Lower lobe of right lung (tissue), 2 donors: ENCODE measurements at places on chromosomes 3 and 15. TPM values are rescaled to one million over a fixed set of nuclear protein-coding genes. Genes with fewer than 3 reads are reported as not detected.

The HACL1 gene
- total RNA-seq: 21.2 TPM

The OR5K2 gene
- not detected for total RNA-seq

- no peak overlapping the region for H3K4me3 ChIP-seq
- H3K27ac ChIP-seq: no peak overlapping the region
- no peaks in the 10 kb centered on the region for H3K27me3 ChIP-seq
- no peaks in the 10 kb centered on the region for H3K36me3 ChIP-seq
- DNase-seq: no peak
- no peaks in the 10 kb centered on the region for H3K4me1 ChIP-seq
Measured at GRCh38 chr3:167559924-167560323, 86.1 kb upstream of the SERPINI2 start.

GRCh38 chr3:69900331-69900730 lies 99.2 kb upstream of the SAMMSON start:
- H3K27me3 ChIP-seq: no peaks in the 10 kb centered on the region
- H3K27ac ChIP-seq: no peak overlapping the region
- no peaks in the 10 kb centered on the region for H3K4me1 ChIP-seq
- no peaks in the 10 kb centered on the region for H3K36me3 ChIP-seq

DNA sequence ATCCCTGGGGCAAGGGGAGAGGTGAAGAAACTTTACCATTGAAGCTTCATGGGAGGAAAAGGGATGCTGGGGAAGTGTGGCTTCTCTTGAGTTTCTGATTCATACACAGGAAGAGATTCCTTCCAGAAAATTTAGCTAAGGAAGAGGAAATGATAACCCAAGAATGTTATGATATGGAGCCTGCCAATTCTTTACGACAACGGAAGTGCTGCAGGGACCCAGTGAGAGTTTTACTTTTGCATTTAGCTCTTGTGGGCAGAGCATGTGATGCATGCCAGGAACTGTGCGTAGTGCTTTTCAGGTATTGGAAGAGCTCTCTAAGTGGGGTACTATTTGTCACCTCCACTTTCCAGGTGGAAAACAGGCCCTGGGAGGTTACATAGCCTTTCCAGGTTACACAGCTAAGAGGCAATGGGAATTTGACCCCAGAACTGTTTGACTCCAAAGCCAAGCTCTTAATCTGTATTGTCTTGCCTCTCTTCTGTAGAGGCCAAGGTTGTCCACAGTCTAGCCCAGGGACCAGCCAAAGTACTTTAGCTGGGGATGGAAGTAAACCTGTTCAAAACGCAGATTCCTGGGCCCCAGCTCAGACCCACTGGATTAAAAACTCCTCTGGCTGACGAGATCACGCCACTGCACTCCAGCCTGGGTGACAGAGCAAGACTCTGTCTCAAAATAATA lies 23.0 kb downstream of the CMTM7 start:
- no peak overlapping the region for H3K4me3 ChIP-seq
- peak overlapping the region; percentile 61 for H3K27ac ChIP-seq
- no peak for DNase-seq
- no peaks in the 10 kb centered on the region for H3K36me3 ChIP-seq
- H3K27me3 ChIP-seq: no peaks in the 10 kb centered on the region
- H3K4me1 ChIP-seq: peaks cover 39% of the 10 kb centered on the region

DNA sequence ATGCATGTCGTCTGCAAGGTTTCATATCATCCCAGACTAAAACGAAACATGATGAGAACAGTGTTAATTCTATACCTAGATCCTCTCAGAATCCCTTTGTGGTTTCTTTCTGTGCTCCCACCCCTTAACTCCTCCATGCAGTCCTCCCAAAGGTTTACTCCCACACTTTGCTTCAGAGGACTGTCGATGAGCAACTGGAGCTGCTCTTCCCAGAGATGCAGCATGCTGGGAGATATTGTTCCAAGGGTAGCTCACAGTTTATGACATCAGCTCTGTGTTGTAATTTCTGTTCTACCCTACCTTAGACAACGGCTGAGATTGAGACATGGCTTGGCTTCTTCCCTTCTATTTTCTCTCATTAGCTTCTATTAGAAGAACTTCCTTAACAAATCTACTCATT lies 313.0 kb upstream of the COL8A1 start:
- no peak for DNase-seq
- H3K27ac ChIP-seq: no peak overlapping the region
- no peak overlapping the region for H3K4me3 ChIP-seq
- H3K4me1 ChIP-seq: no peaks in the 10 kb centered on the region
- H3K36me3 ChIP-seq: no peaks in the 10 kb centered on the region

DNA sequence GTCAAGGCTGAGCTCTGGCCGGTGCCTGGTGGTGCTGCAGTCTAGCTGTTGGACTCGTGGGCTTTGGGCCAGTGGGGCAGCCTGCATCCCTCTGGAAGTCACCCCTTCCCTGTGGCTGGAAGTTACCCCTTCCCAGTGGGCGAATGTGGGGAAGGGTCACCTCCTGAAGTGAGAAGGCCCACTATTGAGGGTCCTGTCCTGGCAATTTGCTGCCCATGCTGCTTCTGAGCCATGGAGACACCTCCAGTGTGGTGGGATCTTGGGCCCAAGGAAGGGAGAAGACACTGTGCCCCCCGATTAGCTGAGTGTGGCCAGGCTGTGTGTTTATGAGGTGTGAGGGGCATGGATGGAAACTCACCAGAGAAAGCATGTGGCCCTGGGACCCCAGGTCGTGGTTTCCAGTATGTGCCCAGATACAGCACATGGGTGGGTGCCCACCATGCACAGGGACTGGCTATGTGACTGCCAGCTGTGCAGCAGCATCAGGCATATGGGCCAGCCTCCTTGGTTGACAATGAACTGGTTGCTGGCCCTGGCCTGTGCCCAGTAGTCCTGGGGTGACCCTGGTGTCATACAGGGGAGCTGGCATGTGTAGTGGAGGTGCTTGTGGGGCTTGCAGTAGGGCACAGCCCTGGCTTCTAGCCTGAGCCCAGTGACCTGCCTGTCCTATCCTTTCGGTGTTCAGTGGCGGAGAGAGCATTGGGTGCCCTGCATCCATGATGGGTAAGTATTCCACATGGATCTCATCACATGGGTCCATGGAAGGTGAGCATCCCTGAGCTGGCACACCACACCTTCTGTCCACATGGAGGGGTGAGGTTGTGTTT lies 221.2 kb downstream of the SNRPN start:
- no peaks in the 10 kb centered on the region for H3K27me3 ChIP-seq
- H3K27ac ChIP-seq: no peak overlapping the region
- no peaks in the 10 kb centered on the region for H3K4me1 ChIP-seq
- no peaks in the 10 kb centered on the region for H3K36me3 ChIP-seq
- no peak overlapping the region for H3K4me3 ChIP-seq

GRCh38 chr3:193590088-193590856 lies 2.7 kb upstream of the OPA1 start:
- no peaks in the 10 kb centered on the region for H3K36me3 ChIP-seq
- H3K4me1 ChIP-seq: peaks cover 21% of the 10 kb centered on the region
- H3K27me3 ChIP-seq: no peaks in the 10 kb centered on the region
- DNase-seq: no peak

- H3K27me3 ChIP-seq: no peaks in the 10 kb centered on the region
- peaks cover 4% of the 10 kb centered on the region for H3K36me3 ChIP-seq
- H3K4me1 ChIP-seq: peaks cover 48% of the 10 kb centered on the region
- peak overlapping the region; percentile 77 for H3K27ac ChIP-seq
- peak; percentile 73 for DNase-seq
Measured at GRCh38 chr15:63969652-63970421, 76.4 kb downstream of the DAPK2 start.

- no peaks in the 10 kb centered on the region for H3K27me3 ChIP-seq
- H3K4me1 ChIP-seq: peaks cover 16% of the 10 kb centered on the region
- H3K4me3 ChIP-seq: no peak overlapping the region
- no peaks in the 10 kb centered on the region for H3K36me3 ChIP-seq
- H3K27ac ChIP-seq: no peak overlapping the region
Measured at GRCh38 chr3:61252836-61253235, 1.6 kb upstream of the FHIT start.

- no peak overlapping the region for H3K4me3 ChIP-seq
- H3K27me3 ChIP-seq: no peaks in the 10 kb centered on the region
- no peak for DNase-seq
Measured at GRCh38 chr3:11254876-11255275, 17.3 kb upstream of the ATG7 start.

GRCh38 chr3:106826791-106827311 lies 550.4 kb upstream of the CCDC54 start:
- no peaks in the 10 kb centered on the region for H3K4me1 ChIP-seq
- H3K27ac ChIP-seq: no peak overlapping the region
- DNase-seq: no peak
- H3K27me3 ChIP-seq: no peaks in the 10 kb centered on the region
- no peak overlapping the region for H3K4me3 ChIP-seq

DNA sequence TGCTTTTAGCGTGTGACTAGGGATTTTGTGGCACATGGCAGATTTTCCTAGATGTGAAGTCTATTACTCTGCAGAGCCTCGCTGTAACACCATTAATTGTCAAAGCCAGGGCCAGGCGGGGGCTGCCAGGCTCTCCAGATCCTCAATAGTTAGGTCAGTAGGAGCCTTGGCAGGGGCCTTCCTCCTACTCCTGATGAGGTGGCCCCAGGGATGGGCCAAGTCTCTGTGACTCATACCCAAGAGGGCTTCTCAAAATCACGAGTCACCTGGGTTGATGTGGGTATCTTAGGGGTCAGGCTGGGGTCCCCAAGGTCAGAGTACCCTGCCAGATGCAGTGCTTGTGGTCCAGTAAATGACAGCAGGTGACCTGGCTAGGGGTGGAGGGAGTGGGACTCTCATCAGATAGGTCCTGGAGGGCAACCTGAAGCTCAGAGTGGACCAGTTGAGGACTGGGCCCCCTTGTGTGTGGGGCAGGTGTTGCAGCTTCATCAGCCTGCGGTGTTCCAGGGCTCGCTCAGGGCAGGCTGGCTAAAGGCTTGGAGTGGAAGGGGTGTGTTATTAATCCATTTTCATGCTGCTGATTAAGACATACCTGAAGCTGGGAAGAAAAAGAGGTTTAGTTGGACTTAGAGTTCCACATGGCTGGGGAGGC lies 88.5 kb upstream of the MYZAP start:
- DNase-seq: no peak
- H3K27ac ChIP-seq: no peak overlapping the region
- H3K36me3 ChIP-seq: no peaks in the 10 kb centered on the region
- no peaks in the 10 kb centered on the region for H3K27me3 ChIP-seq

- H3K4me3 ChIP-seq: no peak overlapping the region
- DNase-seq: no peak
- no peak overlapping the region for H3K27ac ChIP-seq
Measured at GRCh38 chr3:55042591-55042990, 114.7 kb upstream of the LRTM1 start.

GRCh38 chr15:90187257-90187868 lies 13.8 kb upstream of the SEMA4B start:
- DNase-seq: no peak
- peaks cover 63% of the 10 kb centered on the region for H3K4me1 ChIP-seq
- no peak overlapping the region for H3K27ac ChIP-seq
- no peaks in the 10 kb centered on the region for H3K27me3 ChIP-seq
- no peak overlapping the region for H3K4me3 ChIP-seq

DNA sequence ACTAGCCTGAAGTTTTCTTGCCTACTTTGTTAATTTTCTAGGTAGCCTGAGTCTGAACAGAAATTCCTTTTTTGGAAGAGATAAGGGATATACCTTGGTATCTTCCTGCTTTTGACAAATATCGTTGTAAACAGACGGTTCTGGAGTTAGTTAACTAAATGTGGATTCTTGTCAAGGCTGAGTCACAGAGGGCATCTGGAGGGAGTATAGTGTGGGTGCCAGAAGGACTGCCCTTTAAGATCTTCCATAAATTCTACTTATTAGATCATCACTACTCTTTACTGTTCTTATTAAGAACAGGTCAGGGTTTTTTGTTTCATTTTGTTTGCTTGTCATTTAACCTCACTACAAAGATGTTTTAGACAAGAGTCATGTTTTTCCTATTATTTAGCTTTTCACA lies 125.3 kb upstream of the SKOR1 start:
- H3K4me3 ChIP-seq: no peak overlapping the region
- H3K36me3 ChIP-seq: peaks cover 12% of the 10 kb centered on the region
- H3K27me3 ChIP-seq: no peaks in the 10 kb centered on the region
- H3K4me1 ChIP-seq: no peaks in the 10 kb centered on the region

GRCh38 chr3:97914388-97914787 lies 57.8 kb downstream of the RIOX2 start:
- no peak overlapping the region for H3K27ac ChIP-seq
- DNase-seq: no peak
- H3K27me3 ChIP-seq: no peaks in the 10 kb centered on the region
- H3K4me3 ChIP-seq: no peak overlapping the region

- peaks cover 6% of the 10 kb centered on the region for H3K4me1 ChIP-seq
- no peak overlapping the region for H3K4me3 ChIP-seq
- H3K27ac ChIP-seq: no peak overlapping the region
Measured at GRCh38 chr3:151979906-151980305, 106.5 kb downstream of the SUCNR1 start.

DNA sequence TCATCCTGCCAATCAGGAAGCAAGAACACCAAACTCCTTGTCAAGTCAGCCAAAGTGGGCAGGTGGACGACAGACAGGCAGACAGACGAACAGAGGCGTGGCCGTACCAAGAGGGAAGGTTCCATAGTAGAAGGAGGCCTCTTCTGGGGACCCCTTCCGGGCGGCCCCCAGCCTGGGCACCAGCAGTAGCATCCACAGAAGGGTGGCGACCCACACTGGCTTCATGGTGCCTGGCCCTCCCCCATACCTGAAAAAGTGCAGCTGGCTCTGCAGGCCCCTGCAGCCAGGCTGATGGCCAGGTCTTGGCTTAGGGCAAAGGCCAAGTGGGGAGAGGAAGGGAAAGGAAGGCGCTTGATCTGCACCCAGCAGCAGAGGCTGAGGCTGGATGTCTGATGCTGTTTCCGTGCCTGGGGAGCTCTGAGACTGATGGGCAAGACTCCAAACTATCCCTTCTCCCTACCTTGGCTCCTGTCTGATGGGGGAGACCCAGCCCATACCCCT lies 607 bp downstream of the LCTL start:
- H3K36me3 ChIP-seq: no peaks in the 10 kb centered on the region
- H3K27ac ChIP-seq: no peak overlapping the region
- no peak for DNase-seq
- H3K4me1 ChIP-seq: no peaks in the 10 kb centered on the region
- no peak overlapping the region for H3K4me3 ChIP-seq
- no peaks in the 10 kb centered on the region for H3K27me3 ChIP-seq

DNA sequence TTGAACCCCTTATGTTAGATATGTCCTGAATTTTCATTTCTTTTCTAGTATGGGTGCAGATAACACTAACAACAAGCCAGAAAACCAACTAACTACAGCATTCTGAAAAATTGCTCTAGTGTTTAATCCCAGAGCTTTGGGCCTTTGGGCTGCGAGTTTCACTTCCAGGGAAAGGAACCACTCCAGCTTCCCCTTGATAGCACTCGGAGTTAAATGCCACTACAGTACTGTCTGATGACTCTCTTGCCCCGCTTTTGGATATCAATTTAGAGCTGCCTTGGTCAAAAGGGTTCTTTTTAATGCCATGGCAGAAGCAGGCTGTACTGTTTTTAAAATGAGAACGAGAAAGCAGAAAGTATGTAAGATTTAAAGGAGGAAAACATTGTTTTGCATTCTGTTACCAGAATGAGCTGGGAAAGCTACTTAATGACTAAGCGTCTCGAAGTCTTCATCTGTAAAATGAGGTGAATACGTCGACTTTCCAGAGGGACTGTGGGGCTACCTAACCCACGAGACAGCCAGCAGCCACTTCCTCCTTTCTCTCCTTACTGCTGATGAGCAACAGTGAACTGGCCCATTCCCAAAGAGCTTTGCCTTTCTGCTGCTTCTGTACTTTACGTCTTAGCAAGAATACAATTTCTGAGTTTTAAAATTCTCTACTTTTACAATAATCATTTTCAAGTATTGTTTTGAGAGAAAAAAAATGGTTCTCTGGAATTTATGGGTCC lies 299.3 kb upstream of the LYSMD4 start:
- no peak overlapping the region for H3K4me3 ChIP-seq
- H3K4me1 ChIP-seq: no peaks in the 10 kb centered on the region
- no peak overlapping the region for H3K27ac ChIP-seq
- H3K27me3 ChIP-seq: no peaks in the 10 kb centered on the region
- no peak for DNase-seq
